ENCODE measurements at places on chromosomes 13 and 19.

DNA sequence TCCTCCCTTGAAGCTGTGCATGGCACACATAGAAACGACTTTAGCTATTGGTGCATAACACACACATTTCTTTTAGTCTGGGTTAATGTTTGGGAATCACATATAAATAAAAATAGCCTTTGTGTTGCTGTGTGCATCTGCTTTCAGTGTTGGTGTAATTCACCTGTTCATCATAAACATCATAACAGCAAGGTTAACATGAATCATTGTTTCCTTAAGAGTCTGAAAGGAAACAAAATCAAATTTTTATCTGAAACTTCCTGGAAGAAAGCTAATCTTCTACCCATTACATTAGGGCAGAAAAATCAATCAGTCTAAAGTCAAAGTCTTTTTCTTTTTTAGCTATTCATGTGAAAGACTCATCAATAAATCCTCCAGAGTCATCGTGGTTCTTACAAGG, 35.0 kb upstream of the TNFSF11 start:
- no peak for DNase-seq

DNA sequence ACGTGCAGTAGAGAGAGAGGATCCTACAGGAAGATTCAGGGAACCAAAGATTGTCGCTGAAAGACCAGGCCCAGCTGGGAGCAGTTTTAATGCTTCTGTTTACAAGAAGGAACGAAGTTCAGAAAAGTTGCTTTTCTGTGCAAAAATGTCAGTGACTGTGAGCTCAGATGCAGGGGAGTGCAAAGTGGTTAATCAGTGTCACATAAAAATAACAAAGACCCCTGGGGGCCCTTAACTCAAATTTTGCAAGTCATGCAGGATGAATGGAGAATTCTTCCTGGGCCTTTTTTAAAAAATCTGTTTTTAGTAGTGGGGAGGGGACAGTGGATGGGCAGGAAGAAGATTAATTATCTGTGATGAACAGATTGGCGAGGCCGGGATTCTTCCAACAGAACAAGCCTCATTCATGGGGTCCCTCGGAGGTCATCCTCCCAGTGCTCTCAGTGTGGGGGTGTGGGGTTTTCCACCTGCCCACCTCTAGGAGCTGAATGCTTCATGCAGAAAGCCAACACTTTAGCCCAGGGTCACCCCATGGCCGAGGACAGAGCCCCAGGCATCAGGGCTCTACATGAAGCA, 167.2 kb downstream of the UQCRFS1 start:
- no peak for DNase-seq

GRCh38 chr19:6076675-6077463, 33.4 kb downstream of the RFX2 start:
- DNase-seq: peak; percentile 81

GRCh38 chr19:6343462-6343861, 10.1 kb upstream of the ACER1 start:
- no peak for DNase-seq

- DNase-seq: no peak
Observed at GRCh38 chr19:4372165-4373012, 28.0 kb downstream of the SH3GL1 start.

GRCh38 chr19:56321254-56321988, 6.8 kb upstream of the ZSCAN5A start:
- DNase-seq: no peak

GRCh38 chr13:28532388-28533124, 37.6 kb upstream of the FLT1 start:
- peak; percentile 47 for DNase-seq

GRCh38 chr19:46614114-46614722, 10.7 kb downstream of the PTGIR start:
- DNase-seq: peak; percentile 87

DNA sequence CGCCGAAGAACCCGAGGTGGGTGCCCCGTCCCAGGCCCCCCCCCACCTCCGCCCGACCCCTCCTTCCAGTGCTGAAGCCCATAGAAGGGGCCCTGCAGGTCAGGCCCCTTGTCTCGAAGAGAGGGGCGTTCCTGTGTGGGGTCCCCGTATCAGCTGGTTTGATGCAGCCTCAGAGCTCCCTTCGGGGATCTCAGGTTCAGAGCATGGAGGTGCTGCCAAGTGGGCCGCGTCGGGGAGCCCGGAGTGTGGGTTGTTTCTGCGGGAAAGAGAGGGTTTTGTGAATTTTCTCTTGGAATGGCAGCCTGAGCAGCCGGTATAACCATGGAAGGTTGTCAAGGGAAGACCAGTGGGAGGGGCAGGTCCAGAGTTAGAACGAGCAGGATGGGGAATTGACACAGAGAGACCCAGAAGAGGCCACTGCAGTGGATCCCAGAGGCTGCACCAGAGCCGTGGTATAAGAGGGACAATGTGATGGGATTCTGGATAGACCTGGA, 384 bp downstream of the TRAPPC2B start:
- peak; percentile 23 for DNase-seq

- DNase-seq: no peak
Observed at GRCh38 chr13:72160977-72161376, 294.0 kb upstream of the DACH1 start.

All from suppressor macrophage (primary cell).